Urothelium cell line (cell line): ENCODE measurements at places on chromosomes 5 and 9.

GRCh38 chr9:33762343-33762742 is 33.0 kb upstream of the PRSS3 start:
- no peak for DNase-seq

DNA sequence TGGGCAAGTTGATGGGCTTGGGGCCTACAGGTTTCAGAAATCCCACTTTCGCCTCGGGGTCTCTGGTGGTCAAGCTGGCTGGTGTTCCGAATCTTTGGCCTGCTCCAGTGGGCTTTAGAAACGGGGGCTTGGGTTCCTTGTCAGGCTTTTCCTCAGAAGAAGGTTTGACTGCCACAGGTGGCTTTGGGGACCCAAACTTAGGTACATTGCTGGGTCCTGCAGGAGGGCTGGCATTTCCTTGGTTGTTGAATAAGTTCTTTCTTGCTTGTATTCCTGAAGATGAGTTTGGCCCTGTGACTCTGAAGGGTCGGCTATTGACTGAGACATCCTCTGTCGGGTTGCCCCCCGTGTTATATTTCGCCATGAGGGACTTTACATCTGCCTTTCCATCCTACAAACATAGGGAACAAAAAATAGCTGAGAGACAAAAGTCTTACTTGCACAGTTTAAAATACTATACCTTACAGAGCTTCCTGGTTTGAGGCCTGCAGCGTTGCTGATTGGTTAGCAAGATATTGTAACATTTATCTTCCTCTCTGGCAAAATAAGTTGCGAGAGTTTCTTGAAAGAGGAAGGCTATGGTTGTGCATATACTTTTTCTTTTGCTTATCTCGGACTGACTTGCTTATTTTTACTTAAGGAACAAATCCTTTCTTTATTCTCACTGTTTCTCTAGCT is 16.6 kb downstream of the FYB1 start:
- DNase-seq, result no peak

- DNase-seq, result no peak
Measured at GRCh38 chr9:94160594-94161501, 76.6 kb downstream of the PTPDC1 start.

DNA sequence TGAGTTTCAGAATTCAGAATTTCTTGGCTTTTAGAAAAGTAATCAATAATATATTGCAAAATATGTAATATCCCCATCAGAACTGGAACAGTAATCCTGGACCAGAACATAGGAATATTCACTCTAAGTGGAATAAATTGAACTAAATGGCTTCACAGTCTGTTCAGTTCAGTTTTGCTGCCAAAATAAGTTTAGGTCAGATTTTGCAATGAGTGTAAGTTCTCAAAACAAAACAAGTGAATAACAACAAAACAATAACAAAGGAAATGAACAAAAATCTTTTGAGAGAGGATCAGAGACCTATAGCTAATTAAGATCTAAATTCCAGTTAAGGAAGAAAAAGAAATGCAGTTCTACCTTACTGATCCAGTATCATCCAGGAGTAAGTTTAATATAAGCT is 9.3 kb downstream of the PTGER4 start:
- no peak for DNase-seq

DNA sequence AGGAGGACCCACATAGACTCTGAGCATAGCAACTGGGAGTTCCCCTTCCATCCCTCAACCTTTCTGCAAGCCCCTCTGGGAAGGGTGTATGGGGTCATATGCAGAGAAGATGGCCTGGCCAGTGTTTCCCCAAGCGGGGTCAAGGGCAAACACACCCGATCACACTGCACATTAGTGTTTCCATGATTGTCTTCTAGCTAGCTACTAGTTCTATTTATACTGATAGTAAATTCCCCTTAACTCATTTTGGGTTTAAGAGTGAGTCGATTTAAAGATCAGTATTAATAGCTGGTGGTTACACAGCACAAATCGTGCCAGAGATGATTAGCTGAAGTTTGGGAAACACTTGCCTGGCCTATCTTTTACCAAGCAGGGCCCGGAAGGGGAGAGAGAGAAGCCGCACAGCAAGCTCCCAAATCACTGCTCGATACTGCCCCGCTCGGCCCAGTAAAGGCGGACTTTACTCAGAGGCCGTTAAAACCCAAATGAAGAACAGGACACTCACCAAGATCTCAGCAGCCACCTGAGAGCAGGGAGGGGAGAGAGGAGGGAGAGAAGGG is 29.4 kb upstream of the TNIP1 start:
- DNase-seq, result no peak

DNA sequence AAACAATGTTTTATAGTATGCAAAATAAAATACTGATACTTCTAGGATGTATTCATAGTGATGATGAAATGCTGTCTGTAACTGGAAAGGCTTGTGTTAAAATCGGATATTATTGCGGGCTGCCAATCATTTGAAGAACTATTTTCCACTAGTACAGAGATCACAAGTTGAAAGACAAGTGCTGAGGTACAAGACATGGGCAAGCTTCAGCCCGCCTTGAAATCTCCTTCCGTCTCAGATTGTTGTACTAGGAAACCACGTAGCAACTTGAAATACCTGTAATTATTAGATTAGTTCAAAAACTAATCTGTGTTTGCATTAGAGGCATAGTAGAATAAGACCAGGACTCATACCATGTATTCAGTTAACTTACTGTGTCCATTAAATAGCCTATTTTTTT is 218.2 kb downstream of the ARHGEF28 start:
- DNase-seq, result no peak

DNA sequence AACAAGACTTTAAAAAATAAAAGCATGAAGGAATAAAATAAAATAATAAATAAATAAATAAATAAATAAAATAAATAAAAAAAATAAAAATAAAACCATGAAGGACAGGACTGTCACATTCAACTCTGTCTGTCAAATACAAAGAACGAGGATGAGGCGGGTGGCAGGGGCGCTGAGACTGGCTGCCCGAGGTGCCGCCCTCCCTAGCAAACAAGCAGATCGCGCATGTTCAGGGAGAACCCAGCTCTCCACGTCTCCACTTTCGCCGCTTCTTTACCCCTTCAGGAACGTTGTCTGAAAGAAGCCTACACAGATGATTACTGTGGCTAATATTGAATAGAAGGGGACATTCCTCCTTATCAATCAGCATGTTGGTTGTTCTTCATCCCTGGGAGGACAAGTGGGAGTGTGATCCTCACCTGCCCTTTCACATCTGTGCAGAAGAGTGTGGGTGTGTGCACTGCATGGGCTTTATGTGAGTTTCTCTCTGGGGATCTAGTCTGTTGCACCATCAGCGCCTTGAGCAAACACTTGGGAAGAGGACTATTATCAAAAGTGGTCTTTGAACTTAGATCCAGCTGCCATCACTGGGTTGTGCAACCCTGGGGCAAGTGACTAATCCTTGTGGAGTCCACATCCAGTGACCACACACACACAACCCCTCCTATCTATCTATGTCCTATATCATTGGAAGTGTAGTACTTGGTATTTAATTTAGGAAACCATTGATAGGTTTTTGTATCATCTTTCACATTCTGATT is 399.2 kb downstream of the IRX2 start:
- no peak for DNase-seq

- peak; percentile 50 for DNase-seq
Measured at GRCh38 chr5:150320044-150320613, 17.4 kb upstream of the ARSI start.

DNA sequence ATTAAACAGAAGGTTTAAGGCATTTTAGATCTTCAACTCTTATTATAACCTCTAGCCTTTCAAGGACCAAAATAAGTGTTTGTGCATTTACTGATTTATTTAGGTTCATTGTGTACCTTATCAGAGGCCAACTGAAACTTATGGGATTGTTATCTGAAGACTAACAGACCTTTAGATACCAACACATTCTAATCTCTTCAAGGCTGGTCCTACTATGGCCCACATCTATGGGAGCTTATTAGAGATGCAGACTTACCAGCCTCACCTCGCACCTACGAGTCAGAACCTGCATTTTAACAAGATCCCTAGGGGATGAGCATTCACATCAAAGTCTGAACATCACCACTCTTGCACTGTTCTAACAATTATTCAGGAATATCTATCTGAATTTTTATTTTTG is 1.9 kb downstream of the IARS1 start:
- no peak for DNase-seq

GRCh38 chr9:118162716-118163115 is 458.5 kb downstream of the TLR4 start:
- no peak for DNase-seq

DNA sequence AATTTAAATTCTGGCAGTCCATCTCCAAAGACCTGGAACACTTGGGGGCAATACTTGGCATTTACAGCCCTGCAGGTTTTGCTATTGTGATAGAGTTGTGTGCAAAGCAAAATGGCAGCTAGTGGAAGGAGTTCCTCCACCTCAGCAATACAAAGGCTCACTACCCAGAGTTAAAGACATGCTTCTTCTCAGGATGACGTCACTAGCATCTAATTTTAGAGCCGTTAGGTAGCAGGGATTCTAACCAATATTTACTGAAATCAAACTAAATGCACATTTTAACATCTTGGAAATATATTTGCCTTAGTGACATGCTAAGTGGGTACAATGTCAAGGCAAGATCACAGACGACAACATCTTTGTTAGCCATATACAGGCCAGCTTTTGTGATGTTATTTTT is 261.6 kb downstream of the MAN2A1 start:
- no peak for DNase-seq

DNA sequence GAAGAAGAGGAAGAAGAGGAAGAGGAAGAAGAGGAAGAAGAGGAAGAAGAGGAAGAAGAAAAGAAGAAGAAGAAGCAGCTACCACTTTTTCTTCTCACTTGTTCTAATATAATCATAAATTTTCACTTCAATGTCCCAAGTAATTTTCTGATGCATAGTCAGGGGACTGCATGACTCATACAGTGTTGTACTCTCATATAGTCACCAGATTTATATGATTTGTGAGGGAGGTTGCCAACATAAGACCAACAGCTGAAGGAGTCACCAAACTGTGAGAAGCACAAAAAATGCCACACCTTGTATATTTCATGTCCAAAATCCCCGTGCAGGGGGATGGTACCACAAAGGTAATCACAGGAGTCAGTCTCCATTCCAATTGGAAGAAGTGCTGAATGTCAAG is 32.7 kb upstream of the DMRTA1 start:
- DNase-seq, result no peak

DNA sequence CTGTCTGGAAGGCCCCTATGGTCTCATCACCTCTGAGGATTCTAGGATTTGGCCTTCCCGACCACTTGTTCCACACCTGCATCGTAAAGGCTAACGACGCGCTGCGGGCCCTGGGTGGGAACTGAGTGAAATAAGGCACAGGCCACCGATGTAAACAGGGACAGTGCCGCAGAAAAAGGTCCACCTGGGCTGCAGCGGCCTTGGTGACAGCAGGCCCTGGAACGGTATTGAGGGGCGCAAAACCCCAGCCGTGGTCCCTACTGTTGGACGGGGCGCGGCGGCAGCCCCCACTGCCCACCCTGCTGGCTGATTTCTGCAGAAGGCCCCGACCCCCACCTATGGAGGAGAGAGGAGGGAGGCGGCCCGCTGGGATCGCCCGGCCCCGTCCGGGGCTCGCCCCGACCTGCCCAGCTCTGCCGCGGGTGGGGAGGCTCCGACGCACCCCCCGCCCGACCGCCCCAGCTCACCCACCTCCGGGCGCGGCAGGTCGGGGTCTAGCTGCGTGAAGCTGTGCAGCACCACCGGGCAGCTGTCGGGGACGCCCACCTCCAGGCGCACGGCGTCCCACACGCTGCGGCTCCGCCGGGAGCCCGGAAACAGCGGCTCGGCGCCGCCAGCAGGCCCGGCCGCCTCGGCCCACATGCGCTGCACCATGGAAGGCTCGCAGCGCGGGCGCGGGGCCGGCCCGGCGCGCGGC is 391 bp downstream of the RALGDS start:
- DNase-seq, result no peak

DNA sequence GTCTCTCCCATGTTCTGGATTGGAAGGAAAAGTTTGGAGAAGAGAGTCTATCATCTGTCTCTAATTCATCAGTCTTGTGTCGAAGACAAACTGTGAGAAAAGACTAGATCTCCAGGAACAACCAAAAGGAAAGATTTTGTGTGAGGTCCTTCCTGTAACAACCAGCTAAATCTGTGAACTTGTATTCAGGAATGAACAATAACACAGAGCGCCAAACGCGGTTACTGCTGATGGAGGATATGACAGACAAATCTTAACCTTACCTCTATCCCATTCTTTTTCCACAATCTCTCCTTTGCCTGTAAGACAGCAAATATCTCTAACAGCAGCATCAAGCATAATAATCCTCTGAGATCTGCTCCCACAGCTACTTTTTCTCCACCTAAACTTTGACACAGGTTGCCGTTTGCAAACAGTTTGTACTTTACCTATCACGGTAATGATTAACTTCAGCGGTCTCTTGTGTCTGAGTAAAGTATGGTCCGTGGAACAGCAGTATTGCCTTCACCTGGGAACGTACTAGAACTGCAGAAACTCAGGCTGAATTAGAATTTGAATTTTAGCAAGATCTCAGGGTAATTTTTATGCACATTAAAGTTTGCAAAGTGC is 387.6 kb downstream of the ELAVL2 start:
- DNase-seq, result no peak

GRCh38 chr5:59342181-59342580 is 551.3 kb downstream of the PDE4D start:
- no peak for DNase-seq

GRCh38 chr5:90379652-90380051 is 29.9 kb downstream of the CETN3 start:
- no peak for DNase-seq

DNA sequence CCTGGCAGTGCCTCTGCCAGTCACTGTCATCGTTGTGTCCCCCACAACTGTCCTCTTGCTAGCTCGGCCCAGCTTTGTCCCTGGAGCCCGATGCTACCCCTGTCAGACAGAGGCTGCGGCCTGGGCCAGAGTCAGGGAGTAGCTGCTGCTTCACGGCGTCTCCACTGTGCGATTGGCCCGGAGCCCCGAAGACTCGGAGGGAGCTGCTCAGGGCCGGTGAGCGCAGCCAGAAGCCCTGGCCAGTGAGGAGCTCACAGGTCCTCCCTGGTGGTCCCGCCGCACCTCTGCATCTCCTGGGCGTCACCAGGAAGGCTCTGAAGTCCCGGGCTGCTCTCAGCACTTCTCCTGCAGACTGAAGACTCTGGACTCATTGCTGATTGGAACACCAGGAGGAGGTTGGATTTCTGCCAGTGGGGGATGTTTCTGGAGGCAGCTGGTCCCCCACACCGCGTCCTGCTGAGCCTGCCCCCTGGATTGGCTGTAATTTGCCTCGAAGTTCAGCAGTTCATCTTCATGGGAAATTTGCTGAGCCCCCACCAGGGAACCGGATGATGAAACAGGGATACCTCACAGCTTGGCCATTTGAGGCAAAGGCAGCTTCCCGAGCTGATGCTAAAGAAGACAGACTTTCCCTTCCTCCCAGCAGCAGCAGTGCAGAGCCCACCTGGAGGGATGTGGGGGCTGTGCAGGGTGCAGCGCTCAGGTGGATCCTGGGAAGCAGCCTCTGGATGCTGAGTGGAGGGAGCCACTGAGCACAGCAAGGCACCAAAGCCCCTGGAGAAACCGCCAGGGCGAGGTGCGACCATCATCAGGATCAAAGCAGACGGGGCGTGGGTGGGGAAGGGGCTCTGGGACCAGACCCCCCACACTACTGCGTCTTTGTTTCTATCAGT is 45.6 kb downstream of the USP20 start:
- no peak for DNase-seq
